Thymus (tissue), 14 donors: ENCODE measurements at places on chromosomes 16 and 17. TPM values are rescaled to one million over a fixed set of nuclear protein-coding genes. Genes with fewer than 3 reads are reported as not detected.
A peak's percentile ranks its signal among the peaks of the same experiment; 100 is the strongest.

DNA sequence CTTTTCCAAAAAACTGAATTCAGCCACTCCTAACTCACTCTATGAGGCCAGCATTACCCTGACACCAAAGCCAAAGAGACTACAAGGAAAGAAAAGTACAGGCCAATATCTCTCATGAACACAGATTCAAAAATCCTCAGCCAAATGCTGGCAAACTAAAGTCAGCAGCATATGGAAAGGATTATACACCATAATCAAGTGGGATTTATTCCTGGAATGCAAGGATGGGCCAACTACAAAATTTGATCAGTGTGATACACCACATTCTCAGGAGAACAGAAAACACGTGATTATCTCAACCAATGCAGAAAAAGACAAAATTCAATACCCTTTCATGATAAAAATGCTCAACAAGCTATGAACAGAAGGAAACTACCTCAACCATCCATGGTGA lies 7.7 kb upstream of the AATK start:
- DNase-seq, result no peak

DNA sequence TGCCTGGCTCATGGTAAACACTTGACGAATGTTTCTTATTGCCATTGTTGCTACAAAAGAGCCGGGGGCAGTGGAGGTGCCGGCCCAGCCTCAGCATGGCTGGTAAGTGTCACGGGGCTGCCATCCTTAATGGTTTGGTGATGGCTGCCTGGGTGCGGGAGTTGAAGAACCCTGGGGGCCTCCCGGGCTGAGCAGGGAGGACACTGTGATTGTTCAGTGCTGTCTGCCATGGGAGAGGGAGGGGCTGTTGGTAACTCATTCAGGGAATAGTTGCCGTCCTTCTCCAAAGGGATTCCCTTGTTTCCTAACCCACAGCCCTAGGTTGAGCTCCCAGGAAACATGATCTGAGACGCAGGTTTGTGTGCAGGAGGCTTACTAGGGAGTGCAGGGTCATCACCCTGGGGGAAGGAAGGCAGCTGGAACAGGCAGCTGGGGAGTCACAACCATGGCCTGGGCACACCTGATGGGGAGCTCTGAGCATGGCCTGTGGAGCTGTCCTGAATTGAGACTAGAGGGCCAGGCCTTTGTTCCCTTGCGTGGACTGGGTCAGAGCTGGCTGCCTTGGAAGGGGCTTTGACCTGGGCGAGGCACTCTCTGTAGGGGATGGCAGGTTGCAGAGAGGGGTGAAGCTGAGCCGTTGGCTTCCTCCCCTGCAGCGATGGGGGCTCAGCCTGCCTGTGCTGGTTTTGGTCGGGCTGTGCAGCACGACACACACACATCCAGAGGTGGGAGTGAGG lies 85.7 kb downstream of the PLCG2 start:
- DNase-seq, result no peak

GRCh38 chr17:77957235-77957856 lies 1.2 kb upstream of the TNRC6C start:
- peak; percentile 73 for DNase-seq

GRCh38 chr17:47862621-47863440 lies 11.9 kb upstream of the SP6 start:
- DNase-seq, result no peak

DNA sequence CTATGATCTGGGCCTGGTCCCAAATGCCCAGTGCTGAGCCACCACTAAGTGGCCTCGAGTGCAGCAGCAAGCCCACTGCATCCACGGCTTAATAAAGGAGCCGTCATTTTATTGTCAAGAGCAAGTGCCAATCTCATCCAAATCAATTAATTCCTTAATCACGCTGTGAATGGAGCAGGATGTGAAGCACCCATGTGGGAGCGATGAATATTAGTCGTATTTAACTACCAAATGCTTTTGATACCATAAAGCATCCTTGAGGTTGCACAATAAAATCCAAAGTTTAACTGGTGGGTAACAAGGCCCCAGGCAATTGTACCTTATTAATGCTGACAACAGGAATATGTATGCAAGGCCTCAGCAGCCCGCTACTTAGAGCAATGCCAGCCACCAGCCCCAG lies 226.0 kb upstream of the C16orf82 start:
- no peak for DNase-seq

GRCh38 chr16:10309271-10309932 lies 76.5 kb upstream of the ATF7IP2 start:
- no peak for DNase-seq

DNA sequence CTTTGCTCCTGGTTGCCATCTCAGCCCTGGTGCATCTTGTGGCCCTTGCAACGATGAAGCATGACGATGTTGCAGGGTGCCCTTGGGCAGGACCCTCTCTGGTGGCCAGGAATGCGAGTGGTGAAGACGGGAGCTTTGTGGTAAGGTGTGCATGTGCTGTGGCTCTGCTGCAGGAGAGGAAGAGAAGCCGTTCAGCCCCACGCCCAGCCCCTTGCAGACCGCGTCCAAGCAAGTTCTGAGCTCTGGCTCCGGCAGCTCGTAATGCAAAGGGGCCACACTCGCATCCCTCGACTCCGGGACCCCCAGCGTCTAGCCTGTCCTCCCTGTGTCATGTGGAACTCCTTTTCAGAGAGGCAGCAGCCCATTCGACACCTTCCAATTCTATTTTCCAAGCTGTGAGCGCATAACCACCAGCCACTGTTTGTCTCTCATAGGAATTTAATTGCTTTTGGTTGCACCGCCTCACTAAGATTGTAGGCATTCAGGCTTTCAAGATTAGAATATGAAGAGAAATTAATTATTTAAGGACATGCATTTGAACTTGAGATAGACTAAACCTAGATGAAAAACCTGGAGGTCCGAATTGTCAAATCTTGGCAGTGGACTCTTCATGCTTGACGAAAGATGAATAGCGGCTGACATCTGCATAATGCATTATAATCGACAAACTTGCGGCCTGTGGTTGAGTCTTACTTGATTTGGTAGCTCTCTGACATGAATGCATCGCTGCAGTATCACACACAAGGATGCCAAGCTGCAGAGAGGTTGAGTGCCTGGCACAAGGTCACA lies 21.1 kb upstream of the KCNG4 start:
- DNase-seq, result no peak

DNA sequence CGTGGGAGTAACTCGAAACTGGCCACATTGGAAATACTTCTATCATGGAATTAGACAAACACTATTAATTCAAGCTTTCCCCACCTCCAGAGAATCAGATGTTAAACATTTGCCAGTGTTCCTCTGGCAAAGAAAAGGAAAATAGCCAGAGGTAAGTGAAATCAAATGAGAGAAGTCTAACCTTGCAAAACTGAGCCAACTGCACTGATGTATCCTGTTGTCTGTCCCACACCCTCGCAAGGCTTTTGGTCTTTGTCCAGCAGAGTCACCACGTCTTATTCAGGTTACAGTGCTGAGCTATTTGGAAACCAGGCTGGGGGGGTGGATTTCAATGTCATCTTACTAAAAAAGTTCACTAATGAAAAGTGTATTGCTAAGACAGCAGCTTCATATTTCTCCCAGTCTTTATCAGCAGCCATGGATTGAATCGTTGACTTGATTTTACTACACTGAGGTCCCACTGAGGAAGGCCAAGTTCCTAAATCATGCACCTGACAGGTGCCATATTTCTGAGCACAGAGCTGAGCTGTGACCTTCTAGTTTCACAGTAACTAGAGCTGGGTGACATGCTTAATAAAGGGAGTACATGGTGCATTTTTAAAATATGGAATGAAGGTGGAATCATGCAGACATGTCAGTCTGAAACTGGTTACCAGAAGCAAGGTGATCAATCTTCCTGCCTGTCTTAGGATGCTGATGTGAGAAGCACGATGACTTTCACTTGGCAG lies 85.2 kb upstream of the HSBP1 start:
- no peak for DNase-seq

DNA sequence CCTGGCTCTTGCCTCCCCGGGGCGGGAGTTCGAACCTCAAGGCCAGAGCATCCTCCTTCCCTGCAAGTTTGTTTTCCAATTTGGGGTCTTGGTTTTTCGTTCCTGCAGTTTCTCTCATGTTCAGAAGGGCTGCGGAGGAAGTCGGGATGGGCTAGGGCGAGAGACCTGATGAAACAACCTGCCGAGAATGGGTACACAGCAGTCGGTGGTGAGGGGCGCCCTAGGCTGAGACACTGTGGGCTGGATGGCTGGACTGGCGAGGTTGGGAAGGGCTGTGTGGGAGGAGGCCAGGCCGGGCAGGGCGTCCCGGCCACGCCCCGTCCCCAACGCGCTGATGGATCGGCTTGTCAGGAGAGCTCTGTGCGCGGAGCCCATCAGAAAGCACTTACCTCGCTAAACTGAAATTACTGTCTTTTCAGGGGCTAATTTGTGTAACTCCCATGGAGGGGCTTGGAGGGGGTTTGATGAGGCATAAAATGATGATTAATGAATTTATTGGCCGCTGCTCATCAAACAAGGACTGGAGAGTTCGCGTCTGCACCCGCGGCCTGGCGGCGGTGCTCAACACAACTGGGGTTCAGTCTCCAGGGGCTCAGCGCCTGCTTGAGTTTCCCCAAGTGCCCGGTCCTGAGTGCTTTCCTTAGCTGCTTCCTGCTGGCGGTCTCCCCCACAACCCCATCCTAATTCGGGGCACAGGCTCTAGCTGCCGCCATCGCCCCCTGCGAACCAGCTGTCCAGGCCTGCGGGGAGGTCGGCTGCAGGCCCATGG lies 9.0 kb downstream of the IRX5 start:
- no peak for DNase-seq

- no peak for DNase-seq
These were observed 4.4 kb downstream of the LITAF start for GRCh38 chr16:11582157-11582814.

The RAB34 gene
- 26.6 TPM for total RNA-seq

The HOXB1 gene
- not detected for total RNA-seq

The CHMP1A gene
- 40.8 TPM for total RNA-seq

The NUPR1 gene
- total RNA-seq, result 29.6 TPM

The ATP1B2 gene
- 0.05 TPM for total RNA-seq

The OTOP3 gene
- under 0.01 TPM for total RNA-seq

The HSD11B2 gene
- total RNA-seq, result 0.09 TPM

The CTDNEP1 gene
- total RNA-seq, result 19.5 TPM

The CRHR1 gene
- total RNA-seq, result 0.05 TPM

The EMP2 gene
- 4.8 TPM for total RNA-seq
